ENCODE measurements at places on chromosomes 12 and 14.

- no peak for DNase-seq
These were observed 533.7 kb downstream of the RPS29 start for GRCh38 chr14:49052521-49052920.

DNA sequence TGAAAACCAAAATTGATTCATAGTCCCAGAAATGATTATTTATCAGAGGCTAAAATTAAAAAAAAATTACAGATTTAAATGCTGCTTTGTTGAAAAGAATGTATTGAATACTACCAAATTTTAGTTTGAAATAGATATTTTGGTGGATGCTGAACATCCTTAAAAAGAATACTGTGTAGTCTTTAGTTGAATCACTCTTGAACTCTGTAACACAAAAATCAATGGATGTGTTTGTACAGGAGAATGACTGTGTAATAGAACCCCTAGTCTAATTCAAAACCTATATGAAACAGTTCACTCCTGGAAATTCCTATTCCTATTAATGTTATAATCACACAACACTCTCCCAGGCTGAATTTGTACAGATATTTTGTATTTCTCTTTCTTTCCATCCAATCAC, 1.5 kb upstream of the TSPAN8 start:
- no peak for DNase-seq

DNA sequence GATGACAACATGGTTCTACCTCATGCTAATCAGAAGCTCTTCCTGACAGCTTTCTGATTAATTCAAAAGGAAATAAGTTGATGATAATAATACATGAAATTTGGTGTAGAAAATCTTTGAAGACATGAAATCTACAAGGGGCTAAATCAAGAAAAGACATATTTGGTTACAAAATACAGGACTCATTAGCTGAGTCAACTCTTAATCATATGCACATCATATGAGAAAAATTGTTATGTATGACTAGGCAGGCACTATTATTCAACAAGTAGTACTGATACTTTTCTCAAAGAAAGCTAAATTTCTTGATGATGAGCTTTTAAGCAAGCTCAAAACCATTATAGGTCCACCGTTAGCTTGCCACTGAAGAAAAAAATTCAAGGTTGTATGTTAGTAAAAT, 7.1 kb downstream of the ABCC9 start:
- DNase-seq = no peak

- DNase-seq = no peak
These were observed 5.1 kb downstream of the PIANP start for GRCh38 chr12:6695313-6696045.

GRCh38 chr12:120131116-120131515, 14.6 kb upstream of the RAB35 start:
- DNase-seq = no peak

Measured in T-helper 2 cell treated with Interferon-gamma antibody and Interleukin-4, amounts not matched to agents 5 μg/mL and 100 μg/mL, for 36 hours (primary cell).